NCI-H146 (cell line): ENCODE measurements at places on chromosomes 13 and 19.
A peak's percentile ranks its signal among the peaks of the same experiment; 100 is the strongest.

GRCh38 chr13:97639236-97639635, 205.3 kb downstream of the RAP2A start:
- no peak for DNase-seq

GRCh38 chr19:47107202-47107952, 6.2 kb downstream of the ZC3H4 start:
- no peak for DNase-seq

DNA sequence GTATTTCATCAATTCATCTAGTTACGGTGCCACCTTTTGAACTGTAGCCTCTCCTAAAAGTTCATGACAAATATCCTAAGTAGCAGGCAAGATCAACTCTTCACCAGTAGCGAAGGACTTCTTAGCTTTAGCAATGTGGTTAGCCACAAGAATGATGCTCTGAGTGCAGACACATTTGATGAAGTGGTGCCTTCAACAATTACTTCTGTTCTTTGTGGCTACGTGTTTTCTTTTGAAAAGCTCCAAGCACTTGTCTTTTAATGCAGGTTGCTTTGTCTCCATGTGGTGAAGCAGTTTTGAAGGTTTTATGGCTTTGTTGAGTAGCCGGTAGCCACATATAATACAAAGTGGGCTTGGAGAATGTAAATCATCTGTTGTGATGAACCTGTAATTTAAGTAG, 194.7 kb downstream of the B3GLCT start:
- DNase-seq: no peak

GRCh38 chr19:6286676-6287075, 6.9 kb upstream of the MLLT1 start:
- DNase-seq: no peak

DNA sequence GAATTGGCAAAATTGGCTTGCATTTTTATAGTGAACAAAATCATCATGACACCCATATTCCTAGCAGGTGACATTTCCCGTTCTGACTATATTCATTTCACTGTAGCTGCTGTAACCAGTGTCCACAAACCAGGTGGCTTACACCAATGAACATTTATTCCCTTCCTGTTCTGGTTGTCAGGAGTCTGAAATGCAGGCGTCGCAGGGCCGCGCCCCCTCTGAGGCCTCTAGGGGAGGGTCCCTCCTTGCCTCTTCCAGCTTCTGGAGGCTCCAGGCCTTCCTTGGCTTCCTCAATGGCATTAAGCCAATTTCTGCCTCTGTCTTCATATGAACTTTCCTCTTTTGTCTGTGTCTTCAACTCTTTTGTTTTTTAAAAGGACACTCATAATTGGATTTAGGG, 6.5 kb upstream of the RLN3 start:
- no peak for DNase-seq

DNA sequence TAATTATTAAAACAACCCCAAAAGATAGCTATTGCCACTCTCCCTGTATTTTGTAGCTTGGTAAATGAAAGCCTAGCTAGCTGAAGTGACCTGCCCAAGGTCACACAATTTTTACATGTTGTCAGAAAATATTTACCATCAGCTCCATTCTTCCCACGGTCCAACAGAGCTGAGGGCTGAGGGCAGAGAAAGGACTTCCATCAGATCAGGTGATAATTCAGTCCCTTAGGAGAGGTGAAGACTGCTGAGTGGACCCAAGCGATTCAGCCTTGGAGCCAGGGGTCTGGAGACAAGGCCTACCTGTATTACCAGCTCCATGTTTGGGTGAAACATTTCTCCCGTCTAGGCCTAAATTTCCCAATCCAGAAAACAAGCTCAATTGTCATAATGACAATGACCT, 149.5 kb upstream of the TSHZ3 start:
- no peak for DNase-seq

DNA sequence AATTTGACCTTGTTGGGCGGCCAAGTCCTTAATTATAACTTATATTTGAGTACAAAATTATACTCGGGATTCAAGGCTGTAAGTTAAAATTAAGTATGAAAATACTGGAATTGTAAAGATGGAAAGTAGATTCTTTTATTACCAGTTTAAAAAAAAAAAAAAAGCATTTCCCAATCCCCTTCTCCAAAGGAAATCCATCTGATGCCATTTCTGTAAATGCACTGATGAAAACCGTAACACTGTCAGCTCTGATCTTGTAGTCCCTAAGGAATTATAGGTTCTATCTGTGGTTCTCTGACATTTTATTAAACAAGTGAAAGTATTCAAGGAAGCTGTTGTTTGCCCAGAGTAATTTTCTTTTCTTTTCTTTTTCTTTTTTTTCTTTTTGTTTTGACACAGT, 41.6 kb upstream of the HNRNPA1L2 start:
- no peak for DNase-seq

- DNase-seq: no peak
These were observed 139.4 kb downstream of the SIPA1L3 start for GRCh38 chr19:38046254-38047048.

- DNase-seq: no peak
These were observed 69.3 kb downstream of the NUFIP1 start for GRCh38 chr13:44920013-44920412.

DNA sequence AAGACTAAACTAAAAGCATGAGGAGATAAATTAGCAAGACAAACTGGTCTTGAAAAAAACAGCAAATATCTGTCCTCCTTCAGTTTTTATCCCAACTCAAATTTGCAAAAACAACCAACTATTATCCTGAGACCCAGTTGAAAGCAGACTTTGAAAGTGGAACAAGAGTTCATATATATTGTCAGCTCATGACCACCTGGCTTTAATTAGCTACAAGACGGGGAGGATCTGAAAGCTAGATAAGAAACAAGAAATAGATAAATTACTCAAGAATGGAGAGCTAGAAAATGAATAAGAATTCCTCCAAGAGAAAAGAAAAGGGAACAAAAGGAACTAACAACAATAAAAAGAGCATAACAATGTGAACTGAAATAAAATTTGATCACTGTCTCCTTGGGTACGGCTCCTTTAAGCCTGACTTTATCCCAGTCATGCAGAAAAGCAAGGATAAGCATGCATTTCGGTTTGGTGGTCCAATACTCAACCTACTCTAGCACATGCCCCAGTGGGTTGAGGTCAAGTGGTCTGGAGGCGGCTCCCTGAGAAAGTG, 246.9 kb downstream of the DCLK1 start:
- DNase-seq: no peak

GRCh38 chr19:49436381-49437017, 4.8 kb downstream of the SLC17A7 start:
- DNase-seq: peak; percentile 62

DNA sequence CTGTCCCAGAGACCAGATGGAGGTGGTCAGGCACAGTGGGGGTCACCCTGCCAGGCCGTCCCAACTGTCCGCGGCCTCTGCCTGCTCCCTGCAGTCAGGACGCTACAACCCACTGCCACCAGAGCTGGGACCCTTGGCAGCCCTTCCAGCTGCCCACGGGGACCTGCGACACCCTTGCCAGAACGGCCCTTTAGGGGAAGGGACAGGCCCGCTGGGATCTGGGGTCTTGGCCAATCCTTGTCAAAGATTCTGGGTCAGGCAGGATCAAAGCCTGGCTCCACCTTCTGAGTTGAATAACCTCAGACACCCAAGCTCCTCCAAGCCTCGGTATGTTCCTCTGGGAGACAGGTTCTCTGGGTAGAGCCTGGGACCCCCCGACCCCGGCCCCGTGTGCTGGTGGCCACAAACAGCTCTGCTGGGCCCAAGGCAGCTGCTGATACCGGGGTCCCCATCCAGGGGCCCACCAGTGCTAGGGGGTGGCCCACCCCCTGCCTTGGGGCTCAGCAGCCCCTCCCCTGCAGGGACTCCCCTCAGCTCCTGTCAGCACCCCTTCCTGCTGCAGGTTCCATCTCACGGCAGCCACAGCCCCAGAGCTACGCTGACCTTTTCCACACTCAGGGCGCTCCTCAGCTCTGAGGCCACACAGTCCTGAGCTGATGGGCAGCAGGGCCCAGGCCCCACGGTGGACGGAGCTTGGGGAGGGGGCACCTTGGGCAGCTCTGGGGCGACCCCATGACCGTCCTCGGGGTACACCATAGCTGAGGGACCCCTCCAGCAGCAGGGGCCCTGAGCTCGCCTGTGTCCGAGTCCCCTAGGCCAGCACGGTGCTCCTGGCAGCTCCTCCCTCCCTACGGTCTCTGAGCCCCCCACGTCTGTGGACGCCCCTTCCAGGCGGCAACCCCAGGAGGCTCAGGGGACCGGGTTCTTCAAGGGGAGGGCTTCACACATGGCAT, 18.4 kb downstream of the SBNO2 start:
- DNase-seq: no peak

- DNase-seq: no peak
These were observed 7.9 kb downstream of the UPF1 start for GRCh38 chr19:18839465-18840287.

DNA sequence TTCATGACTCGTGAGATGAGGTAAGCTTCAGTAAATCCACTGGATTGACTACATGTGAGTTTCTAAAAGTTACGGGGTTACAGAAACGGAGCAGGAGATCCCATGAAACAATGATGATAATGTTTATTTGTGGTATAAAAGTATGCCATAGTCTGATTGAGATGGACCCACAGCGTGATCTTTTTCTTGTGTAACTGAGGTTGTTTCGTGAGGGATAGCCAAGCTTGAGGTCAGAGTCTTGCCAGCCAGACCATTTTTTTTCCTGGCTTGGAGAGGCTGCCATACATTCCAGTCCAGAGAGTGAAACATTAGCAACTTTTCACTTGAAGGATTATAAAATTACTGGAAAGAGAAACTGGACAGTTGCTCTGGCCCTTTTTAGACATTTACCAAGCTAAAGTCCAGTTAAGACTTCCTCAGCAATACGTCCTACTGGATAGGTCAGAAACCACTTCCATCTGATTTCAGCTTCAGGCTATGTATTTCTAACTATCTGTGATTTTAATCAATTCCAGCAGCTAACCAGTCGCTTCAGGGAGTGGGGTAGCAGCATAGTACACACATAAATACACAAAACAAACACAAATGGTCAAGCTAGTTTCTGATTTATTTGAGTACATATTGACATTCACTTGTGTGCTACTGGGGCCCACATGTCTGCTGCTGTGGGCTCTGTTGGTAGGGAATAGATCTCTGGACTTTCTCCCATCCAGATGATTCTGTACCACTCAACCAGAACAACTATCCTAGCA, 194.6 kb downstream of the POSTN start:
- DNase-seq: no peak

- DNase-seq: peak; percentile 19
These were observed 72.7 kb downstream of the ZNF254 start for GRCh38 chr19:24159707-24160106.

GRCh38 chr19:45883881-45884681, 1.9 kb downstream of the IRF2BP1 start:
- no peak for DNase-seq

DNA sequence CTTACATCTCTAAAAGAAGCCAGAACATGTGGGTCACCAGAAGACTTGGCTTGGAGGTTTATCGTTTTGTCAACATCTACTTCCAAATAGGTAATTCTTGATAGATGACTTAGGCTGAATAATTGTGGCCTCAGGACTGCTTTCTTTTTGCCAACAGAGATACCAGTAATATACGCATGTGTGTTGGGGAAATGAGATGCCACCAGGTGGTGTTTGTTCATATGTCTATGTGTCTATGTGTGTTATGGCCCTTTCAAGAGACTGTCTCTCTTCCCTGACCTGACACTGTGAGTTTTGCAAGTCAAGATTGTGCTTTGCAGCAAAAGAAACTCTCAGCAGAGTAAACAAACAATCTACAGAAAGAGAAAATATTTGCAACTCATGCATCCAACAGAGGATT, 31.6 kb upstream of the METTL21C start:
- no peak for DNase-seq

GRCh38 chr19:8370176-8371010, 6.4 kb downstream of the ANGPTL4 start:
- no peak for DNase-seq

DNA sequence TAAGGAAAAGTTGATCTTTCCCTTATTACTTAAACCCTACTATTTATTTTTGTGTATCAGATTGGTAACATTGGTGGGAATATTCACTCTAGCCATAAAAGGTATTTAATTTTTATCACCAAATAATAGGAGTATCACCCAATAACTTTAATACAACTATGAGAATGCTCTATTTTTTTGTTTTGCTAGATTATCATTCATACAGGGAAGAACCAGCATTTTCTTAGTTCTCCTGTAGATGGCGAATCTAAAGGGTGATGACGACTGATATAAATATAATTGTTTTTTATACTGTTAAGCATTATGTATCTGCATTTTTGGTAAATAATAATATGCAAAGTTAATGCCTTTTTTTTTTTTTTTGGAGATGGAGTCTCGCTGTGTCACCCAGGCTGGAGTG, 7.9 kb upstream of the FRY start:
- no peak for DNase-seq

- peak; percentile 26 for DNase-seq
These were observed 5.6 kb downstream of the GFY start for GRCh38 chr19:49430678-49431329.

- DNase-seq: no peak
These were observed 8.7 kb upstream of the SYDE1 start for GRCh38 chr19:15098460-15098859.

DNA sequence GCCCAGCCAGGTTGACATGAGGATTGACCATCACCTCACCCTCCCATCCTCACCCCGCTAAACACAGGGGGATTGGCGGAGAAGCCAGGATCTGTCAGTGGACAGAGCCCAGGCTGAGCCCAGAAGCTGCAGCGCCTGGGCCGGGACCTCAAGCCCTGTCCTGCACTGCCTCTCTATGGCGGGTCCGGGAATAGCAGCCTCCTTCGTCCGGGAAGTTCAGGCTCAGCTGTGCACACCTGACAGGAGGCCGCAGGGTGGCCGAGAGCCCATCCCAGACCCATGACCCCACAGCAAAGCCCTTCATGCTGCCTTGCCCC, 67.8 kb downstream of the SPACA7 start:
- DNase-seq: peak; percentile 86

GRCh38 chr13:48333976-48334375, 30.4 kb downstream of the RB1 start:
- no peak for DNase-seq

GRCh38 chr19:5891938-5892771, 11.4 kb downstream of the NDUFA11 start:
- peak; percentile 38 for DNase-seq

DNA sequence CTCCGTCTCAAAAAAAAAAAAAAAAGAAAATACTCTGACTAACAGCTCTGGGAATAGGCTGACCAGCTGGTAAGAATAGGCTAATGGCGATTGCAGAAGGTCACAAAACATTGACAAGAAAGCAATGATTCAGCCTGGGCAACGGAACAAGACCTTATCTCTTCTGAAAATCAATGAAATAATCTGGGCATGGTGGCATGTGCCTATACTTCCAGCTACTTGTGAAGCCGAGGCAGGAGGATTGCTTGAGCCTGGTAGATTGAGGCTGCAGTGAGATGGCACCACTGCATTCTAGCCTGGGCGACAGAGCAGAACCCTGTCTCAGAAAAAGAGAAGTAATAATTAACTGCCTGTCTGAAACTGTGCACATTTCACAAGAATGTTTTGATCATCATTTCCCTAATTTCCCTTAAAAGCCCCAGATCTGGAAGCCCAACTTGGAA, 18.8 kb upstream of the MTRF1 start:
- no peak for DNase-seq

DNA sequence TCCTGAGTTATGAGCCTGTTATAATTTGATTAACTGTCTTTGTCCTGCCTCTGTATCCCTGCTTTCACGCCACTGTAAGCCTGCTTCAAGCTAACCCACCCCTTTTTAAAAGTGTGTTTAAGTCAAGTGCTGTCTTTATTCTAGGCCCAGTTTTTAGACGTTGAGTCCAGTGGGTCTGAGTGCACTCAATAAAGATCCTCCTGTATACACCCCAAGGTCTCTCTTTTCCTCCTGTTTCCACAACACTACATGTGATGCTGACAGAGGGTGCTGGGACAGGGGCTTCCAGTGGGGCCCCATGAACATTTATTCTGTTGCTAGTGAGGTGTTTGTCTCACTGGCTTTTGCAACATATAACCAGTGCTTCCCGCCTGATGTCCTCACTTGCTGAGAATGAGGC, 6.7 kb upstream of the F2RL3 start:
- no peak for DNase-seq
